Daoy (cell line): ENCODE measurements at places on chromosomes 5 and 9.

GRCh38 chr9:89667726-89668125 lies 62.9 kb downstream of the GADD45G start:
- DNase-seq: no peak

DNA sequence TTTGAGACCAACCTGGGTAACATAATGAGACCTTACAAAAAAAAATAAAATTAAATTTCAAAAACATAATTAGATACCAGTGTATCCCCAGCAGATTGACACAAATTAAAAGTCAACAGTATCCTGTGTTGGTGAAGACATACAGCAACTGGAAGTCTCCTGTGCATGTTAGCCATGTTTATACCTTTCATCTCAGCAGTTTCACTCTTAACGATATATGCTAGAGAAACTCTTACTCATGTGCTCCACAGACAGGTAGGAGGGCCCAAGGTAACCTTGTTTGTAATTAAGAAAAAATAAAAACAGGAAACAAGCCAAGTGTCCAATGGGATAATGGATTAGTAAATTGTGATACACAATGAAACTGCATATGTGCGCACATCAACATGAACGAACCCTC lies 50.1 kb upstream of the N4BP3 start:
- no peak for DNase-seq

- DNase-seq: peak; percentile 59
These were observed 21.0 kb upstream of the GSN start for GRCh38 chr9:121246821-121247561.

GRCh38 chr9:84137968-84138367 lies 157.4 kb downstream of the RMI1 start:
- no peak for DNase-seq

GRCh38 chr5:154618696-154619095 lies 136.5 kb upstream of the LARP1 start:
- DNase-seq: no peak

DNA sequence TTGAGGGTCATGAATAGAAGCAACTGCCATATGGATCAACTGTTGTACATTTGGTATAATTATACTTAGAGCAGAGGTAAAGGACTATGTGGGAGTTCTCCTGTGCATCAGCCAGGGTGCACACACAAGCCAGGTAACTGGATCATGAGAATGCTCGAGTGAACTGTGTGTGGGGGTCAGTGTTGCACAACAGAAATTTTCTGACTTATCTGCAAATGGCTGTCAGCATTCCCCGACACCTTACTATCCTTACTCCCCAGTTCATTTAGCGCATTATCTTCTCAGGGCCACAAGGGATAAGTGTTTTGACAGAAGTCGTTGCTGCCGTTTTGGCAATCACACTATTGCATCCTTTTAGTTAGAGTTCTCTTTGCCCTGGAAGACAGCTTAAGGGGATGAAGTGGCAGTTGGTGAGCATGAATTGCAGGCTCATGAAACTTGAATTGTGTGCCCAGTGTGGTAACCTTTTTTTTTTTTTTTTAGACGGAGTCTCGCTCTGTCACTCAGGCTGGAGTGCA lies 1.7 kb downstream of the CANX start:
- no peak for DNase-seq

- DNase-seq: no peak
These were observed 62.0 kb downstream of the MAPKAP1 start for GRCh38 chr9:125644819-125645507.

DNA sequence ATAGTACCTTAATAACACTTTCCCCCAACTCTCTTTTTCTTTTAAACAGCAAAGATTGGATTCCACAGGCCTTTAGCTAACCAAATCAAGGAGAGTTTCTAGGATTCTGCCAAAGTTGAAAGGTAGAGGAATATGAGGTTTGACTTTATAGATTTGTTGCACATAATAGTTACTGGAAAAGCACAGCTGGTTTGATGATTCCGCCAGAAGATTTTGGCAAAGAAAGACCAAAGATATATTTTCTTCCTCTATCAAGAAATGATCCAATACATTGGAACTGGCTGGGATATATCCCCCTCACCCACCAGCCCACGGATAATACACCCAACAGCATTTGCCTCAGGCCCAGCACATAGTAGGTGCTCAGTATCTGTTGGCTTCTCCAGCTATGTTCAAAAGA lies 289.8 kb downstream of the EBF1 start:
- no peak for DNase-seq

GRCh38 chr5:172426086-172426485 lies 28.2 kb downstream of the SH3PXD2B start:
- DNase-seq: no peak

DNA sequence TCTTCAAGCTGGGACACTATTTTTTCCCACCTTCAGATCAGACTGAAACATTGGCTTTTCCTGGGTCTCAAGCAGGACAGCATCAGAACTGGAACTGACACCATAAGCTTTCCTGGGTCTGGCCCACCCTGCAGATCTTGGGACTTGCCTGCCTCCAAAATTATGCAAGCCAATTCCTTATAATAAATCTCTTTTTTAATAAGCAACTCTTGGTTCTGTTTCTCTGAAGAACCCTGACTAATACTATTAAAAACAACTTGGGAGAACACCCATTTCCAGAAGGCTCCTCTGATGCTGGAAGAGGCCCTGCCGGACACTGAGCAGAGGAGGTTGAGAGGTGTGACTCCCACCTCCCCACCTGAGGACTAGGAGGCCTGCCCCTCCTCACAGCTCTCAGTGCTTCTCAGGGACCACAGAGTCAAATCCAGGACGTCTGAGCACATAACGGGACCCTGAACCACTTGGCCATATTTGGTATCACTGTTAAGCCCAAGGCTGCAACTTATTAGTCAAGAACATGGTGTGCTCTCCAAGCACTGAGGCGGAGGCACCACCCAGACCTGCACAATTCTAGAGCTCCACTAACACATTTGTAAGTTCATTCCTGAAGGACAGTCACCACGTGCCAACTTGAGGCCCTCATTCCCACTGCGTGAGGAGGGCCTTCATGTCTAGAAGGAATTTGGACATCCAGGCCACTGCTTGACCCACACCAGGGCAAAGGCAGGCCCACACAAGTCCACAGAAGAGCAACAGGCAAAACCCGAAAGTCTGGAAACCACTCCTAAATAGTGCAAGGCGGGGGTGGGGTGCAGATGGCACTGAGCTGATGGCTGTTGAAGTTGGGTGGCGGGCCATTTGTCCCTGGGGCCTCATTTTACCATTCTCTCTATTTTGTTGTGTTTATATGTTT lies 9.5 kb downstream of the SHC3 start:
- DNase-seq: no peak

DNA sequence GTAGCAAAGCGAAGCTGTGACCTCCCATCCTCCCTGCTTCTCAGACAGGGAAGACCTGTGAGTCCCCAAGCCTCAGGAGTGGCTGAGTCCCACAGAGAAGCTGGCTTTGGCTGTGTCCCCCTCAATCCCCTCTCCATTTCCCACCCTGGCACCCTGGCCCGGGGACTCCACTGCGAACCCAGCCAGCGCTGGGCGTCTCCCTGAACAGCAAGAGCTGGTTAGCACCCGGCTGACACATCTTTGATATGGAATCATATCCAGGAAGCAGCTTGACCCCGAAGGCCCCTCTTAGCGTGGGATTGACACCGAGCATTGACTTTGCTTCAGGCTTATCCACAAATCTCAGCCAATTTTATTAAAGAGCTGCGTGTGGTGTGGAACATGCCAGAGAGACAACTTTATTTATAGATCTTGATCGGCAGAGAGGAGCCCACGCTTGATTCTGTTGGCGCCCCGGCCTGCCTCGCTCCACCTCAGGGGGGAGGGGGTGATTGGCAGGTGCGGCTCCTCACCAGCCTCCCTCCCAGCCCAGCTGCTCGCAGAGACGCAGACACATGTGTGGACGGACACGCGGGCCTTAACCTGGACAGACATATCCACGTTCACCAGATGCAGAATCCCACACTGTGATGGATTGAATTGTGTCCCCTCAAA lies 120.7 kb upstream of the MVB12B start:
- no peak for DNase-seq

- no peak for DNase-seq
These were observed 419.6 kb downstream of the DNAH5 start for GRCh38 chr5:13524936-13525335.

- DNase-seq: peak; percentile 41
These were observed 105.5 kb upstream of the CPLX2 start for GRCh38 chr5:175765858-175766257.

GRCh38 chr5:91424638-91425436 lies 41.7 kb upstream of the ARRDC3 start:
- DNase-seq: no peak
